Keratinocyte (primary cell): ENCODE measurements at places on chromosomes 3 and 15. TPM values are rescaled to one million over a fixed set of nuclear protein-coding genes. Genes with fewer than 3 reads are reported as not detected.

DNA sequence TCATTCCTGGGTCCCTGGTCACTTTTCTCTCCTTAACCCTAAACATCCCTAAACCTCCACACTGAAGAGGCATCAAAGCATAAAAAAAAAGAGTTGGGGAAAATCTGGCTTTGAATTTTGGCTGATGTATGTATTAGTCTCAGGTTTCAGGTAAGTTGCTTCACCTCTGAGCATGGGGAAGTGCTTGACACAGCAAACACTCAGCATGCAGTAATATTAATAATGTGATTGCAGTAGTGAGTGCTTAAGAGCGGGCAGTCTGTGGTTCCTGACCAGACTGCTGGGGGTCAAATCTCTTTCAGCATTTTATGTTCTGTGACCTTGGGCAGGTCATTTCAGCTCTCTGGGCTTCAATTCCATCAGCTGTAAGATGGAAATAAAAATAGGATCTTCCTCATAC, 467.9 kb downstream of the SOX2 start:
- DNase-seq, result no peak

DNA sequence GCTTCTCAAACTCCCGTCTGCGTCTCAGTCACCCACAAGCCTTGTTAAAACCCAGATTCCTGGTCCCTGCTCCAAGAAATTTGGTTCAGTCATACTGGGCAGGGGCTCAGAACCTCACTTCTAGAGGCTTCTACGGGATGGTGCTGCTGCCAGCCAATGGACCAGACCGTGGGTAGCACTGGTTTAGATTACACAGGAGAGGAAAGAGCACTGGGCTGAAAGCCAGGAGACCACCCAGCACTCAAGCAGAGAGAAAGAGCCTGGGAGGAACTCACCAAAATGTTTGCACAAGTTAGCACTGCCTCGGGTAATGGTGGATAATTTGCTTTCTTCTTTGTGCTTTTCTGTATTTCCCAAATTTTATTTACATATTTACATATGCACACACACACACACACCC, 46.9 kb upstream of the MUC13 start:
- DNase-seq, result no peak

GRCh38 chr3:117798221-117798620, 1088.6 kb downstream of the TUSC7 start:
- DNase-seq, result no peak

DNA sequence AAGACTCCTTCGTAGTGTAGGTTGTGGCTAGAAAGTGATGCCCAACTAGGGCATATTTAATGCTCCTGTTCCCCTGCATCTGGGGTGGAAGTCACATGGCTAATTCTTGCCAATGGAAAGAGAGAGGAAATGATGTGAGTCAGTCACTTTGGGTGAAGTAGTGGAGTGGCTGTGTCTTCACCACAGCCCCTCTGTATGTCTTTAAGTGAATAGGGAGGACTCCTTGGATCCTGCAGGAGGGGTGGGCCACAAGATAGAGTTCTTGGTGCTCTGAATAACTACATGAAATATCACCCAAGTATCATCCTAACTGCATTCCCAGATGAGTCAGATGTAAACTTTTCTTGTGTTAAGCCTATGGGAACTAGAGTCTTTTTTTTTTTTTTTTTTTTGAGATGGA, 17.8 kb upstream of the MB21D2 start:
- DNase-seq, result no peak

DNA sequence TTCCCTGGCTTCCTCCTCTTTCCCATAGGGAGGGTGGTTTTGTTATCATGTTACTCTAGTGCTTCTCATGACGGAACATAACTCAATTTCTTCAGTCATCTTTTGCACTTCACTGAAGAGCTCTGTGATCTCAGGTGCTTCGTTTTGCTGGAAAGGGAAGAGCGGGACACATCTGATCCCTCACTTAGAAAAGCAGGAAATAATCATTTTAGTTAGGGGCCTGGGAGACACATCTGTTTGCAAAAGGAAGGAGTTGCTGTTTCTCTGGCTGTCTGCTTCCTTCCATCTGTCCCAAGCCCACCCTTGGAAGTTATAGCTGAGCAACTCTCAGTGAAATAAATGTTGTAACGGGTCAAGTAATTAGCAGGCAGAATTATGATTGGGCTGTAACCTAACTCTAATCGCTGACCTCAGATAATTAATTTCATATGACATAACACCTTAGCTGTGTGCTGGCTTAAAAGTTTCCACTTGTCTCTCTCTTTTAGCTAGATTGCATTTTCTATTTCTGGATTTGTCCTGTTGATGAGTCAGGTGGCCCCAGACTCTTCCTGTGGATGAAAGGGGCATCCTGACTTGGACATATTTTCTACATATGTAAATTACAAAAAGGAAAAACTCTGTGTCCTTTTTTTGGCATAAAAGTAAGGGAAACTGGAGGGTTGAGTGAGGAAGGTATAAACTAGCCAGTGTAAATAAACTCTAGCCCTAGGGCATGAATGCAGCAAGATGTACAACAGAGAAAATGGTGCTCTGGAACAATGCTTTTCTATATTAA, 11.0 kb upstream of the FILIP1L start:
- no peak for DNase-seq

DNA sequence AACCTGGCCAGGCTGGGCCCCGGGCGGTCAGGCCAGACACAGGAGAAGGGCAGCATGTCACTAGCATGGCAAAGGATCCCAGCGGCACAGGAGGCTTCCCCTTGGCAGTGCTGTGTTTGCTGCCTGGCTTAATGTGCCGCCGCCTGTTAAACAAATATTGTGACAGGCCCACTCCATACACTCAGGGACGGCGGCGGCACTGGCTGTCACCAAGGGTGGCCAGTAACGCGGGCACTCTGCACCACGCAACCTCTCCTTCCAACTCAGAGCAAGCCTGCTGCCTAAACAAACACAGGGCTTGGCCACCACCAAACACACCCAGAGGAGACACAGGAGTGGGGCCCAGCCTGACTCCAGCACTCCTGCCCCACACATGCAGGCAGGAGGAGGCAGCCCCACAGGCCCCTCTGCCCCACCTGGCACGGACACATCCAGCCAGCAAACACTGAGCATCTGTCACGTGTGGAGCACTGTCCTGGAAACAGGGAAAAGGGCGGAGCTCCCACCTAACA, 48.0 kb downstream of the TPRA1 start:
- DNase-seq, result no peak

DNA sequence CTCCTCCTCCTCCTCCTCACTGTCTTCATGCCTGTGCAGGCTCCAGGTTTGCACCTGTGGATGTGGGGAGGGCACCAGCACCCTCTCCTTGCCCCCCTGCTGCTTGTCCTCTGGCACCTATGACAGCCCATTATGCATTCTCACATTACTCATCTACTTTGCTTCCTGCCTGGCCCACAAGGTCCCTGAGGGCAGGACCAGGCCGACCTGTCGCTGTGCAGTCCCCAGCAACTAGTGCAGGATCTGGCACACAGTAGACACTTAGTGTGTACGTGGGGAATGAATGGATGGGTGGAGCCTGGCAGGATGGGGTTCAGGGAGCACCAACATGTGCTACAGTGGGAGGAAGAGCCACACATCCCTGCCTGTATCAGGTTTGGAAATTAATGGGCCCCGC, 58.3 kb upstream of the TMEM115 start:
- no peak for DNase-seq

The MYRIP gene
- polyA plus RNA-seq, result 0.01 TPM in 2 of 3 replicates, not detected in the other

The GATA2 gene
- polyA plus RNA-seq, result not detected in 3 replicates

The TASOR gene
- 20.0 to 38.6 TPM (median 26.7 TPM) in 3 replicates for polyA plus RNA-seq
